NCI-H446 (cell line): ENCODE measurements at places on chromosomes 2 and 18.
A peak's percentile ranks its signal among the peaks of the same experiment; 100 is the strongest.

DNA sequence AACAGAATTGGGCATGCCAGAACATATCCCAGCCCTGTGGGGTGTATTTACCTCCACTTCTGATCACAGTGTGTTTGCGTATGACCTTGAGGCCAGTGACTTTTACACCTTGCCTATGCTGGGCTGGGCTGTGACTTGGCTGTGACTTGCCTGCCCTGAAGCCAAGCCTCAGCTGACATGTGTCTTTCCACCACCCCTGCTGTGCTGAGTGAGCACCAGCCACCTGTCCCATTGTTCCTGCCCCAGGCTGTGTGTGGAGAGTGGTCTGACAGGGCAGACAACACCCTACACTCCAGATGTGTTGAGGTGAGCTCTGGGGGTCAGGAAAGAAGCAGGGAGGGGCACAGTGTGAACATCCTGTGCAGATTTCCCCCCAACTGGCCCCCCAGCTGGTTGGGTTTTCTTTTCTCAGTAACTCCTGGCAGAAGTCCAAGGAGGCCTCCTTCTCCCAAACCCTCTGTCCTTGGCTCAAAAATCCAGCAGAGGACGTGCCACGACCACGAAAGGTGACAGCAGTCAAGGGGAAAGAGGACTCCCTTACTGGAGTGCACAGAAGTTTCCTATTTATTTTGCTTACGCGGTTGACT, 5.1 kb upstream of the STEAP3 start:
- DNase-seq = peak; percentile 87

DNA sequence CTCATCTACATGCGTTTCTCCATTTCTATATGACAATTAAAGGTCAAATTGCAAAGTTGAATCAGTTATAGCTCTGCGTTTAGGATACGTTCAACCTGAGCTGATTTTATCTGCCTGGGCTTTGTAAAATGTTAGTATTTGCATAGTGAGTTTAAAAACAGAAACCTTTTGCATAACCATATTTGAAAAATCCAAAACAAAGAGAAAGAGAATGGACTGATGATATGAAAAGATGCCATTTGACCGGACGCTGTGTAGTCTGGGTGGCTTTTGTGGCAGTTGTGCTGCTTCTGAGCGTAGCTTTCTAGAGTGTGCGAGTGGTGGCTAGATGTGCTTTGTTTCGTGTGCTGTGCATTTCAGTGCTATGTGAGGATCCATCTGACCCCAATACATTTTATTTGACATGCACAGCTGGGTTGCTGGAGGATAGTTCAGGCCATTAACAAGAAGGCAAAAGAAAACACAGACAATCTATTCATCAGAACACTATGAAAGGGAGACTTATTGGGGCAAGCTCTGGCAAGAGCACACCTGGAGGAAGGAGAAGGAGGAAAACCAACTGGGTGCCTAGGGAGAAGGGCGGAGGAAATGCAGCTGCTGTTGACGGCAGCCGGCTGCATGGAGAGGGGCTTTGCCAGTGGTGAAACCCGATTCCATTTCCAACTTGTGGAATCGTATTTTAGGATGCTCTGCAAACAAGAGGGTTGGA, 126.8 kb downstream of the ACOXL start:
- DNase-seq = no peak

DNA sequence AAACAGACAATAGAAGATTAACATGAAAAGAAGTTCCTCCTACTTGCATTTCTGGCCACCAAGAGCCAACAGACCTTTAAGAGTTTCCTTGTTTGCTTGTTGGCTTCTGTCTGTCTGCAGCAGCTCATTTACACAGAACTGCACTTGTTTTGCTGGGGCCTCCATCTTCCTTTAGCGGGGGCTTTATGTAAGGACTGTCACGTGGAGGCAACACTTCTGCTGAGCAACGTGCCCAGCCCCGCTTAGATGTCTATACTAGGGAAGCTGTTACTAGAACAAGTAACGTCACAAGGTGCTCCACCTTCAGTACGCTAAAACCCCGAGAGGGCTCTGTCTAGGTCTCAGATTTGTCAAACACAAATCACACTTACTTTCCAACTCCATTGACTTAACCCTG, 104.3 kb upstream of the PXDN start:
- DNase-seq = no peak

GRCh38 chr2:172230332-172230888, 127.7 kb upstream of the DLX2 start:
- DNase-seq = no peak

DNA sequence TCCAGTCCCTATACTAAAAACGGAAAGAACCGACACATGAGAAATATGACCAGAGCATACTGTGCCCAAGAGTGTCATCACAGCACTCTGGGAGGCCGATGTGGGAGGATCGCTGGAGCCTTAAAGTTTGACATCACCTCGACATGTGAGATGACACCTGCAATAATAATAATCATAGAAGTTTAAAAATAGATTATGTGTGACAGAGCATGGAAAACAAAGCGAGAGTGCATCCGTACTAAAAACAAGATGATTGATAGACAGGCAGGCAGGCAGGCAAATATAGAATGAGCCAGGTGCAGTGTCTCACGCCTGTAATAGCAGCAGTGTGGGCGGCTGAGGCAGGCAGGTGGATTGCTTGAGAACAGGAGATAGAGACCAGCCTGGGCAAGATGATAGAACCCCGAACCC, 114.8 kb upstream of the ANKRD30BL start:
- DNase-seq = no peak

DNA sequence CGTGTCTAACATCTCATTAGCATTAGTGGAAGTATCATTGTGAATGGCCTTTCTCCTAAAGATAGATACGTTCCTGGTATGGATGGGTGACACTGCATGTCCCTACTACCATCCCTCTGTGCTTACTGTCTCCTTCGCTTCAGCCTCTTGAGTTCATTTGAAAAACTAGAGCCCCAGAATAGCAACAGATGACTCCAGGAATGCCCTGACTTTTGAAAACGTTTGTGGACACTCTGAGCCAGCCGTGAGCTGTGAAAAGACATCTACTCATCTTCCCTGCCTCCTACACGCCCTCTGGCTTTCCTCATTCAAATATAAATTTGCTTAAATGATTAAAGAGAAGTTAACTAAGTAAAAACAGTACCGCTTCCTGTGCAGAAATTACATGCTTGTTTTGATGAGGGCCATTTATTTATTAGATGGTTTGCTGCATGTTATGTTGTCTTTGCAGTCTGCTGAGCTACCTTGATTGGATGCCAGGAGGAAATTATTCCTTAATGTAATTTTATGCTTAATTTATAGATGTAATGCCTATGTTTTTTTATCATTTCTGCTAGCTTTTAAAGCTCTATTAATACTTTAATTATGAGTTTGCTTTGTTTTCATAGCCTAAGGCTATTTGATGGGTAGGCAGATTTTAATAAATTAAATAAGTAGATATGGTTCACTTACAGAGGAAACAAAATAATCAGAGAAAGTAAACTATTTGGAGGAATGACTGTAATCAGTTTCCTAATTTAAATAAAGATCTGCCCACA, 32.1 kb upstream of the MYO3B start:
- DNase-seq = no peak

GRCh38 chr2:21231985-21232384, 108.2 kb downstream of the TDRD15 start:
- DNase-seq = no peak

DNA sequence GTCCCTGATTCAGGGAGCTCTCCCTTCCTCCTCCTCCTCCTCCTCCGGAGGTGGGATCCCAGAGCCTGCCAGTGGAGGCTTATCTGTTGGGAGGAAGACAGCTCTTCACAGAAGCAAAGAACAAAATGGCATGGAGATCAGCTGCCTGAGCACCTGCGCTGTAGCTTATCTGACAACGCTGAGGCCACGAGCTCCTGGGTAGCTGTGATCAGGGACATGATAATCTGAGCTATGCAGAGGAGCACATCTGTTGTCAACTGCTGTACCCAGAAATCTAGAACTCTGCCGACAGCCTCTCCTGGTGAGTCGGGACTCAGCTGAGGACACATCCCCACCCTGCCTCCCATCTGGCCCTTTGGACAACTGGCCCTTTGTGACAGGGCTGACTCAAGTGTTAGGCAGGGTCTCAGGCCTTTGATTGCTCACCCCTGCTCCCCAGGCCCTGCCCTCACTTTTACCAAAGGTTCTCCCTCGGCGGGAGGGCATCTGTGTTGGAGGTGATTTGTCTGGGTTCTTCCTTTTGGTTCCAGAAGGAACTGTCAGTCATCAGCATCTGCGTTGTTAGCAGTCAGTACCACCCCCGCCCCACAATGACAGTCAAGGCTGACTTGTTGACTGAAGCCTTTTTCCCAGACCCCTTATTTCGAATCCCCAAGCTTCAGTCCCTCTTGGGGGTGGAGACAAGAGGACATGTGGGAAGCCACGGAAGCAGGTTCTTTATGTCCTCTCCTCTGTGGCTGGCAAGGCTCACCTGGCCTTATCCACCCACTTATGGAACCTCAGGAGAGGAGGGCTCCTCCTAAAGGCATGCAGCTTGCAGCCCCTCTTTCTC, 5.9 kb upstream of the CNNM3 start:
- no peak for DNase-seq

DNA sequence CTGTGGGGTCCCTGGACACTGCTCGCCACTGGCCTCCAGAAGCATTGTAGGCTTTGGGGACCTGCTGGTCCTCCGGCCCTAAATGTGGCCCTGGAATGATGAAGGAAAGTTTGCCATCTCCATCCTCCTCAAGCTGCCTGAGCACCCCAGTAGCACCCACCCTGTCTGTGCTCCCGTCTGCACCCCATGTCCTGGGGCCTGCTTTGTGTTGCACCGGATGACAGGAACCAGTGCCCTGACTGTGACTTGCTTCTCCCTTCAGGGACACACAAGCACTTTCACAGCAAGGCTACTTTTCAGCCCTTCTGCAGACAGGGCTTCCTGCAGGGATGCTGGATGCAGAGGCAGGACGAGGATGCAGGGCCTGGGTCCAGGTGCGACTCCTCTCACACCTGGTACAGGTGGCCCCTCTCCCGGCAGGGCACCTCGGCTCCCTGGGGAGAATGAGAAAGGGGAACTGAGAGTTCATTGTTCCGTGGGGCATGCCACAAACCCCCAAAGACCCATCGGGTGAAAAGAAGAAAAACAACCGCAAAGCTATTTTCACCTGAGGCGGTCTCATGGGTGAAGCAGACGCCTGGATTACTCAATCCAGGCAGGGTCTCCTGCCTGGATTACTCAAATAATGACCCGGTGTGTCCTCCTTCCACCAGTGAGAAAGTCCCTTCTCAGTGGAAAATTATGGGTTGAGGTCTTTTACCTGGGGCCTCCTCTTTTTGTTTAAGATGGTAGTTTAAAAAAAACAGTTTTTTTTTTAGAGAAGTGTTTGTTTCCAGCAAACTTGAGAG, 74.9 kb downstream of the LONRF2 start:
- no peak for DNase-seq

DNA sequence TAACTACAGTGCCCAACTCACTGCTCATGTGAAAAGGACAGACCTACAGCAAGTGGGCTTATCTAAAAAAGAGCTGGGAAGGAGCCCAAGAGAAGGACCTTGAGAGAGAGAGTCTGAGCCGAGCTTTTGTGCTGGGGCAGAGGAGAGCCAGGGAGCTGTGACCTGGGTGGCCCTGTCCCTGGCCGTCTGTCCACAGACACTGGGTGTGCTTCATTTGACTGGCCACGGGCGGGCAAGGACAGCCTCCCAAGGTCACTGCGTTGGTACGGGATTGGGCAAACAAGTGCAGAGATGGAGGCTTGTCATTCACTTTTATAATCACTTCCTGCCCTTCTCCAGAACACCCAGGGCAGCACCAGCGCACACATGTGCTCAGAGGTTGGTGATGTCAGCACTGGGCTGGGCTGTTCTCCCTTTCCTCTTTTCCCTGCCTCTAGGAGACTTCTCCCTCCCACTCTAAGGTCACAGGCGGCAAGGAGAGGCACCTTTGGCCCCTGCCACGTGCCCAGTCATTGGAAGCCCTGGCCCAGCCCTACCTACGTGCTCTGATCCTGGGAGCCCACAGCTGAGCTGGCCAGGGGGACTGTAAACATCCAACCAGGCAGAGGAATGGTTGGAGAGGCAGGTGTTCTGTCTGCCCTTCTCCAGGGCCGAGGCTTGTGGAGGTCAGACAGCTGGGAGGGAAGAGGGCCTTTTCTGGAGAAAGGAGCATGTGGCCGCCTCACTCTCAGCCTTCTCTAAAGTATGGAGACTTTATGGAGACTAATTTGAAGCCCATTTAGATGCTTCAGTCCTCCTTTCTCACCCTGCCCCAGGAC, 6.4 kb upstream of the PSD4 start:
- DNase-seq = no peak

GRCh38 chr18:35835366-35835765, 137.1 kb upstream of the RMP24 start:
- no peak for DNase-seq

- DNase-seq = no peak
Measured at GRCh38 chr2:221169724-221170123, 402.4 kb downstream of the EPHA4 start.

DNA sequence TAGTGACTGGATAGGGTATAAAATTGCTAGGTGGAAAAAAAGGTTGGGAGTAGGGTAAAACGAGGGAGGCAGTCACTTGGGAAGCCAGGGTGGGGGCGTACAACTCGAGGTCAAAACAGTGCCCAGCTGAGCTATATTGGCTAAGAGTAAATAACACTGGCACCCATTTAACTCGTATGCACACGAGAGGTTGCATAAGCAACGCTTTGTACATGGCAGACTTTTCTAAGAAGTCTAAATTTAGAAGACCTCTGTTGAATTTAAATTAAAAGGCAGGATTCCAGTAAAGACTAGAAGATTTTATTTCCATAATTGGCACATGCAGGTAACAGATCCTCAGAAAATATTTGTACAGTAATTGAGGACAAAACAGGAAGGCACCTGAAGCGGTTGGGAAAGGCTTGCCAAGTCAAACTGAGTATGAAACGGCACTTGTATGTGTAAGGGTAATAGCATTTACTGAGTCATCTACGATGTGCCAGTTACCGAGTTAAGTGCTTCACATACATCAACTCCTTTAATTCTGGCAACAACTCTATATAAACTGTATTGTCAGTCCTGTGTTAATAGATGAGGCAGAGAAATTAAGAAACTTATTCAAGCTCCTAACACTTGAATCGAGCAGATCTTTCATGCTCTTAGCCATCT, 1.4 kb upstream of the MALT1 start:
- DNase-seq = no peak

- DNase-seq = no peak
Measured at GRCh38 chr2:95386031-95386430, 16.5 kb upstream of the FAHD2A start.

- DNase-seq = no peak
Measured at GRCh38 chr2:202067589-202067988, 5.5 kb upstream of the KIAA2012 start.

- no peak for DNase-seq
Measured at GRCh38 chr2:3139906-3140305, 237.7 kb downstream of the EIPR1 start.

GRCh38 chr18:79396431-79397246, 909 bp downstream of the NFATC1 start:
- no peak for DNase-seq

GRCh38 chr18:56962322-56962721, 184.6 kb upstream of the BOD1L2 start:
- DNase-seq = no peak

DNA sequence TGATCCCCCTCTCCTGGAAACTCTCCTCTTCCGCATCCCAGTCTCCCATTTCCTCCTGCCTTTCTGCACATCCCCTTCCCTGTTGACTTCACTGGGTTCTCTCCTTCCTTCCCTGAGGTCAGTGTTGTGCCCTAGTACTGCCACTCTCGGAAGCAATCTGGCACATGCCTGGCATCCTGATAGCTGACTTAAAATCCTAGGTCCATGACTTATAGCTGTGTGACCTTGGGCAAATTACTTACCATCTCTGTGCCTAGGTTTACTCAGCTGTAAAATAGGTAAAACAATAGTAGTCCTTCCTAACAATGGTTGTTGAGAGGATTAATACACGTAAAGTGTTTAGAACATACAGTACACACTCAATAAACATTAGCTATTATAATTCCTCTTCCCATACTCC, 9.3 kb downstream of the EVA1A start:
- DNase-seq = no peak
